ENCODE measurements at places on chromosomes 12 and 14.

GRCh38 chr12:100274291-100274690 lies 7.3 kb downstream of the SCYL2 start:
- DNase-seq, result no peak

DNA sequence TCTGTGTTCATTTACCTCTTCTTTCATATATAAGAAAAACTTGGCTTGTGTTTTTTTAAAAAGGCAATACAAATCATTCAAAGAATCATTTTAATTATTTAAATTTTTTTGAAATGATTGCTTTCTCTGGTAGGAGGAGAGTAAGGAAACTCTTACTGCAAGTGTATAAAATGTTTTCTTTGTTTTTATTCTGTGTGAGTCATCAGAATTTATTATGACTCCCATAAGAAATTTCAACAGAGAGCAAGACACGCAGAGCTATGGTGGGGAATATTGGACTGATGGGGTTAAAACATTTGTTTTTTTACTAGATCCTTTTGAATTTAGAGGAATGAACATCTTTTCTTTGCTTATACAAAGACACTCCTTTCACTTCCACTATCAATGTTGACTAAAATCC lies 119.1 kb upstream of the ATXN7L3B start:
- DNase-seq, result no peak

DNA sequence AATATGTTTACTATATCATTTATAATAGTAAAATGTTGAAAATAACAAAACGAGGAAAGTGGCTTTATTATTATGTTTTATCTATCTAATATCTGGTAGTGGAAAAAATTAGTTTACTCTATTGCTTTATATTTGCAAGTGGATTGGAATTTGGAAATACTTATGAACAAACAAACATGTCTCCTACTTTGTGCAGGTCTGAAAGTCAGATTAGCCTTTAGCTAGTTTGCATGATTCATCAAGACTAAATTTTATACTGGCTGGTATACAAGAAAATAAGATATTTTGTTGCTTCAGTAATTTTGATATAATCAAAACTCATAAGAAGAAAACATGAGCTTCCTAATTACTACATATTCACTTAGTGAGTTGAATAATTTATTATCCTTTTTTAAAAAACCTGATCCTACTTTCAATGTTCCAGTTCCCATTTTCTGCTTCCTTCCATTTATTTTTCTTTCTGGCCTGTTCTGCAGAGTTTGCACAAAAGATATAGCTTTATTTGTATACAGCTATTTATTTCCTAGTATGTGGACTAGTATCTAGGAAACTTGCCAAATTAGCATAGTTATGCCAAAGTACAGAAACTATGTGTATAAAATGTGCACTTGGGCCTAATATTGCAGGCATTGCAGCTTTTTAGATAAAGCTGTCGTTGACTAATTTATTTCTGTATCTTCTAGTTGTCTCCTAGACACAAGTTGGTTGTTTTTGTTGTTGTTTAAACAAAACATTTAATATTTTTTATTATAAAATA lies 122.0 kb downstream of the AKAP6 start:
- no peak for DNase-seq

GRCh38 chr12:12700254-12700653 lies 4.3 kb upstream of the GPR19 start:
- no peak for DNase-seq

DNA sequence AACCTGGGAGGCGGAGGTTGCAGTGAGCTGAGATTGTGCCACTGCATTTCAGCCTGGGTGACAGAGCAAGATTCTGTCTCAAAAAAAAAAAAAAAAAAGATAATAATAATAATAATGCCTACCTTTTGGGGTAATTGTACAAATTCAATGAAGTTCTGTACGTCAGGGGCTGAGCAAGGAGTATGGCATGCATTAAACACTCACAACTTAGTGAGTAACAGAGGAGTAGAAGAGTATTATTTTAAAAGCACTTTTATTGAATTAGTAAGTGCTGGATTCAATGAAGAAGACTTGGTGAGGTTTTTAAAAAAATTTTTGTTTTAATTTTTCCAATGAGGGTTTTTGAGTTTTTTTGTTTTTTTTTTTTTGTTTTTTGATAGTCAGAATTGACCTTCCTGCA lies 783.6 kb upstream of the TBX3 start:
- no peak for DNase-seq

- no peak for DNase-seq
These were observed 9.3 kb downstream of the EVL start for GRCh38 chr14:100074431-100075100.

- DNase-seq, result no peak
These were observed 176.4 kb upstream of the TMTC1 start for GRCh38 chr12:29960122-29960521.

GRCh38 chr12:65895759-65896656 lies 71.7 kb downstream of the HMGA2 start:
- no peak for DNase-seq

- DNase-seq, result no peak
These were observed 19.7 kb downstream of the VEZT start for GRCh38 chr12:95237315-95237714.

DNA sequence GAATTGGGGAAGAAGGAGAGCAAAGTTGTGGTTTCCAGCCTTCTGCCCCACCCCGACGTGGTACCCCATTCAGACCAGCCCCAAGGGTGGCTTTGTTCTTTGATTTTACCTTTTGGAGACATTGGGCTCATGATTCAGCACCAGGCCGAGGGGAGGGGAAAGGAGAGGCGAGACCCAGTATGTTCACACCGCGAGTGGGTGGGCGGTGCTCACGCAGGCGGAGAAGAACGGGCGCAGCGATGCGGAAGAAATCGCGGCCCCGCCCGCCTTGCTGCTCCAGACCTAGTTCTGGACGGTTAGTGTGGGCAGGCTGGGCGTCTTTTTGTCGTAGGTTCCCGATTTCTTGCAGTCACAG lies 963 bp downstream of the ATL1 start:
- peak; percentile 13 for DNase-seq

- DNase-seq, result no peak
These were observed 1.6 kb upstream of the CMAS start for GRCh38 chr12:22044391-22044790.

DNA sequence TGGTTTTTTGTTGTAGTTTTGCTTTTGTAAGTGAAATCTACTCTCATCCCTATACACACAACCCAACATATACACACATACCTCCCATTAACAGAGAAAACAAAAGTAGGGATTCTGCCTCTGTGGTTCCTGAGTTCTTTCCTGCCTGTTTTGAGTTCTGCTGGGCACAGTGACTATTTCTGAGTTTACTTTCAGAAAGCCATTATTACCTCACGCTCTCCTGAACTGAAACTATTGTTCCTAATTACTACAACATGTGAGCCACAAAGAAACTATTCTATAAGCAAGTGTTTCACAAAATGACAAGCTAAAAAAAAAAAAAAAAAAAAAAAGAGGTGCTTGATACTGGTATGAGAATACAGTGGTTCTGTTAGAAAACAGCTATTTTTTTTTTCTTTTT lies 110.9 kb downstream of the ALG10B start:
- DNase-seq, result no peak

- no peak for DNase-seq
These were observed 606 bp downstream of the CINP start for GRCh38 chr14:102362084-102362483.

GRCh38 chr14:102408724-102409123 lies 46.0 kb downstream of the TECPR2 start:
- no peak for DNase-seq

DNA sequence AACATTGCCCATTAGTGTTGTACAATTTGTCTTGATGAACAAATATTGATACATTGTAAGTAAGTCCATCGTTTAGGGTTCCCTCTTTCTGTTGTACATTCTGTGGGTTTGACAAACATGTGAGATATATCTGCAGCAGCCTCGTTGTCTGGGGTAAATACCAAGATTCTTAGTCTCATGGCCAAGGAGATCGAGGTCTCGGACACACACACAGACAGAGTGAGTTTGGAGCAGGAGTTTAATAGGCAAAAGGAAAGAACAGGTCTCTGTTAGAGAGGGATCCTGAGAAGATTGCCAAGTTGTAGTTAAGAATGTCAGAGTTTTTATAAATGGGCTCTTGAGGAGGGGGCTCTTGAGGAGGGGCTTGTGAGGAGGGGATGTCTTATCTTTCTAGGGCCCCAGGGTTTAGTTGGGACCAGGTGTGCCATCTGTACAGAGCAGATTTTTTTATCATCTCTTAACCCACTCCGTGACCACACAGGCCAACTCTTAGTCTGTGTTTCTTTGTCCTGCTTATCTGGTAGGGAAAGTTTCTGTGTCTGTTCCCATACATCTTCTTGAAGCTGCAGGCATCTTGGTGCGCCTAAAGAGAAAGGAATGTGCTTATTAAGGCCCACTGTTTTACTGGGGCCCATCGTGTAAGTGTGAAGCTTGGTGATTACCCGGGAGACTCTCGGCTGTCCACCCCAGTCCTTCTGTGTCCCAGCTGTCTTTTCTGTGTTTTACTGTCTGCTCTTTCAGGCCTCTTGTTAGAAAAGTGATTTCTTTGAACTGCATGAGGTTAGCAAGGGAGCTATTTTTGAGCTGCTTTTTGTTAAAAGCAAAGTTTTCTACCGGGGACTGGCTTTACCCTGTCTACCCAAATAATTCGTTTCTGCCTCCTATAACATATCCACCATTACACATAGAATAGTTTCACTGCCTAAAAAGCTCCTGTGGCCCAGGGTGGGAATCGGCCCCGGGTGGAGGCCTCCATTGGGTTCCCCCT lies 22.4 kb upstream of the CLEC2D start:
- no peak for DNase-seq

DNA sequence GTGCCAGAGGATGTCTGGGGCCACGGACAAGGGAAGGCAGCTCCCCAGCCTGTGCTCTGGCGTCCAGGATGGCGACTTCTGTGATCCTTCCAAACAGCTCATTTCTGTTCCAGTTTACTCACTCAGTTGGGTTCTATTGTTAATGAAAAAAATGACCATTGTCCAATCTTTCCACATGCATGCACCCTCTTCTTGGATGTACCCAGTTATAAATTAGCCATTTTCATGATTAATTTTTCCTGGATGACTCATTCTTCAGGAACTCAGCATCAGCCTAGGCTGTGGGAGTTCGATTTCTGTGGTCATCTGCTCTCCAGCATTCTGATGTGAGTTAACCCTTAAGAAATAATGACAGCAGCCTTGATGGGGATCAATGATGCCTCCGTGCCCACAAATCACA lies 926.8 kb downstream of the BCL11B start:
- no peak for DNase-seq

DNA sequence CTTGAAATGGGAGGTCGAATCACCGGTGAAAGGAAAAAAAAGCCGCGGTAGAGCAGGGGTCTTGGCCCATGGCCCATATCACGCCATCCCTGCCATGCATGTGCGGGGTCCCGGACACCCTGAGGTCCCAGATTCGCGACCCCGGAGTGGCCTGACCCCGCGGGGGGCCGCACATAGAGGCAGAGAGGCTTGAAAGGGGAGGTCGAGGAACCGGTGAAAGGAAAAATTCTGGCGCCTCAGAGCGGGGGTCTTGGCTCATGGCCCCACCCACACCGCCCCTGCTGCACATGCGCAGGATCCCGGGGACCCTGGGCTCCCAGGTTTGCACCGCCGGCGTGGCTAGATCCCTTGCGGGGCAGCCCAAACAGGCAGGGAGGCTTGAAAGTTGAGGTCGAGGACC lies 319.8 kb downstream of the ALG10 start:
- DNase-seq, result no peak

- DNase-seq, result no peak
These were observed 212.6 kb downstream of the PTPRO start for GRCh38 chr12:15534874-15535273.

GRCh38 chr14:60922050-60922449 lies 58.8 kb downstream of the TRMT5 start:
- DNase-seq, result no peak

DNA sequence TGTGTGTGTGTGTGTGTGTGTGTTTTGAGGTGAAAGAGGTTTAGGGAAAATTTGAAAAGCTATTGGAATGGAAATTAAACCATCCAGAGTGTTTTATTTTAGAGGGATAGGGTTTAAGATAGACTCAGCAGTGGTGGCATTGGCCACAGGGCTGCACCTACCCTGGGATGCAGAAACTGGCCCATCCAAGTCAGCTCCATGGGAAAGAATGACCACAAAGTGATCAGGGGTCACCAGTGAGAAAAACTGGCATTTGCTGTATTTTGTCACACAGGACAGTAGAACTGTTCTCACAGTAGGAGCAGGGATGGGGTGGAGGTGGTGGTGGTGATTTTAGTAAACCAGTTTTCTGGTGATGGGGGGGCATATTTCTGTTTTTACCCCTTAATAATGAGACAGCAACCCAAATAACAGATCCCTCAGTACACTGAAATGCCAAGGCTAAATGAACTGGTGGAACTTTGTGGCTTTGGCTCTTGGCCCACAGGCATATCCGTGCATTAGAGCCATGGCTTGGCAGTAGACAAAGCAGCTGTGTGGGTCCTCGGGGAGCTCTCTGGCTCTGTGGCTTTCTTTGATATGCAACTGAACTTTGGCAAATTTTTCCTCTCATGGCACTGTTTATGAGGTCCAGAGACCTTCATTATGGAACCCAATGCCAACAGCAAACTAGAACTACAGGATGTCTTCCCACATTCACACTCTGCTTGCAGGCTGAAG lies 348.3 kb downstream of the ZFP36L1 start:
- DNase-seq, result no peak

DNA sequence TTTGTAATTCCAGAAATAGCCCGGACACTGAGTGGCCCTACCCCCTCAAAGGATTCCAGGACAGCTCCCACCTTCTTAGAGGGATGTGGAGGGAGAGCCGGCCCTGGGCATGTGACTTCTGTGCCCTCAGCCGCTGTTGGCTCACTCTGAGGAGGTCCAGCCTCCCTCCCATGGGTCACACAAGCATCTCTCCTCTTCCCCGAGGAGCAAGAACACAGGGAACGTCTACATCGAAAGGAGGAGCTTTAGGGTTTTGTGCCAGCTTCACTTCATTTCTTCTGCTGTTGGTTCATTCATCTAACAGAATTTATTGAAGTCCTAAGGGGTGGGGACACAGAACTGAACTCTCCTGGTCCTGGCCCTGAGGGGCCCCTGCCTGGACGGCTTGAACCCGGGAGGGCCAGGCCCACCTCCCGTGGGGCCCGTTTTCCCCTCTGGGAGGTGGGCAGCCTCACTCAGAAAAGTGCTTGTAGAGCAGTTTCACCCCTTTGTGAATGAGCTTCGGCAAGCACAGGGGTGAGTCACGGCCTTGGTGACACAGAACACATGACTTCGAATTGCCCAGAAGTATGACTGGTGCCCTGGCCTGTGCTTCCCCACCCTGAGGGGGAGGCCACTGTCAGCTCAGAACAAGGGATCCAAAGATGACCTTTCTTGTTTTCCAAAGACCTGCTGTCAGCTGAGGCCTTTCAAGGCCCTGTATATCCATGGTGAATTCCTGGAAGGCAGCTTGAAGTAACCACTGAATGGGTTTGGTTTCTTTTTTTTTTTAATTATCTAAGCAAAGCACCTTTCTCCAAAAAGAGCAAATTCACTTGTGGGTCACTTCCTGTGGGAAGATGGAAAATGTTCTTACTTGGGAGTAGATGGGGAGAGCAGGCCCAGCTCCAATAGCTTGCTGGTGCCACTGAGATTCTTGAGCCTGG lies 39.2 kb downstream of the NFKBIA start:
- peak; percentile 33 for DNase-seq

Measured in stimulated activated CD8-positive, alpha-beta memory T cell treated with anti-CD3 and anti-CD28 coated beads, Interleukin-15, amount 100 ng/mL, for 24 hours (primary cell).